ENCODE measurements at places on chromosomes 5 and 9.

GRCh38 chr9:77987081-77987656 is 44.4 kb downstream of the GNAQ start:
- no peak for DNase-seq

- DNase-seq = no peak
Measured at GRCh38 chr5:7682379-7682778, 168.6 kb downstream of the CFAP90 start.

DNA sequence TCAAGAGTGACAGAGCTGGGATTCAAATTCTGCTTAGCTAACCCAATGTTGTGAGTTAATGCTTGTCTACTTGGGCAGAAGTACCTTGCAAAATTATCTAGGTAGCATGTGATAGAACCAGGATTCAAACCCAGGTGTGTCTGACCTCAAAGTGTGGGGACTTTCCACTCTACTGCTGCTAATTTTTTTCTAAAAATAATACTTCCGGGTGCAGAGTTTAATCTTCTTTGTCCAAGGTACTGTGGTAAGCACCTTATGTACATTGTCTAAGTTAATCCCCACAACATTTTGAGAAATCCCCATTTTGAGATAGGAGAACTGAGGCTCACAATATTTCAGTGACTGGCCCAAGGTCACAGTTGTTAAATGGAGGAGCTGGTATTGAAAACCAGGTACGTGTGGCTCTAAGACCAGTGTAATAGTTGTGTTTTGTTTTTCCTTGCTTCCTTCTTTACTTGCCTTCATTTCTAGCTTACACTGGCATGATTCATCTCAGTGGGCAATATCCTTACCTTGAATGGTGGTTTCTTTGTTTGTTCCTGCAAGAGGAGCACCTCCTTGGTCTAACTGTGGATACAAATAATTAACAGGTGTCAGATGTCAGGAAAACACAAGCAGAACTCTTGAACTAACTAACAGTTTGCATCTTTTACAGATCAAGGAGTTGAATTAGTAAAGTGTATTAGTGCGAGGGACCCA is 7.5 kb downstream of the ALDOB start:
- DNase-seq = no peak

DNA sequence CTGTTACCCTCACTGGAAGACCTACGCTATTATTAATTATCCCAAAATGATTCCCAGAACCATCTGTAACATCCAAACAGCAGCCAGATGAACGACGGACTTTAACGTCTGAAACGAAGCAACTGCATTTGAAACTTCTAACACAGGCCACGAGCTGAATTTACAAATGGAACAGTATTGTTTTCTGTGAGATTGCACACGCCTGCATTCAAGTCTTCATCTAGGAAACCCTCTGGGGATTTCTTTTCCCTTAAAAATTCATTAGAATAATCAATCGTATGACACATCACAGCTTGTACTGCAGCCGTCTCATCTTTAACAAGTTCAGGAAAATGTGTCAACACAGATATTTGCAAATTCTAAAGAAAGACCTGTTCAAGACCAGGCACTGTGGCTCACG is 80.2 kb downstream of the MYO10 start:
- DNase-seq = no peak

- DNase-seq = no peak
Measured at GRCh38 chr5:81601919-81602318, 149.0 kb downstream of the SSBP2 start.

DNA sequence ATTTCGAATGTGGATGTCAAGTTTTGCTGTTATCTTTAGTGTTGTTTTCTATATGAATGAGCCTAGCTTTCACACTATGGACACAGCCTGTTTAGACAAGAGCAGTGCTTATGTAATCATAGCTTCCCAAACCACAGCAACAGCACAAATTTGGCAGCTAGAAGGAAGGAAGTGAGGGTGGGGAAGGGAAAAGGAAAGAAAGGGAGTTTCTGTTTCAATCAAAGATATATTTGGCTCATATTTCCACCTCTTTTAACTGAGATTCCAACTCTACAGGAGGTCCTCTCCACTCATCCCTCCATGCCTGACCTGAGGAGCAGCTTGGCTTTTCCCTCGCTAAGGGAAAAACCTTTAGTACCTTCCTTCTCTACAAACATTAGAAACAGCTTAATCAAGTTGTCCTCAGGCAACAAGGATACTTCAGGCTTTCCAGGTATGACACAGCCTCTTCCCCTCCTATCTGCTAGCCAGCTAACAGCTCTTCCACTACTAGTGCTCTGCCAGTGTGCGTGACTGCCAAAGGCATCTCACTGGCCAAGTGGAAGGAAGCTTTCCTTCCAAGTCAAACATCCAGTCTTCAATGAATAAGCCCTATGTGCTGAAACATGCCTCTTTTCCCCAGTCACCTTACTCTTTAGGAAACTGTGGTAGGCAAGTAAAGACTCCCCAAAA is 268.6 kb upstream of the PTGER4 start:
- no peak for DNase-seq

- no peak for DNase-seq
Measured at GRCh38 chr5:43839218-43839617, 236.2 kb downstream of the NNT start.

GRCh38 chr9:114112778-114113584 is 13.9 kb upstream of the KIF12 start:
- DNase-seq = no peak

GRCh38 chr5:37055383-37055990 is 178.9 kb downstream of the NIPBL start:
- no peak for DNase-seq

DNA sequence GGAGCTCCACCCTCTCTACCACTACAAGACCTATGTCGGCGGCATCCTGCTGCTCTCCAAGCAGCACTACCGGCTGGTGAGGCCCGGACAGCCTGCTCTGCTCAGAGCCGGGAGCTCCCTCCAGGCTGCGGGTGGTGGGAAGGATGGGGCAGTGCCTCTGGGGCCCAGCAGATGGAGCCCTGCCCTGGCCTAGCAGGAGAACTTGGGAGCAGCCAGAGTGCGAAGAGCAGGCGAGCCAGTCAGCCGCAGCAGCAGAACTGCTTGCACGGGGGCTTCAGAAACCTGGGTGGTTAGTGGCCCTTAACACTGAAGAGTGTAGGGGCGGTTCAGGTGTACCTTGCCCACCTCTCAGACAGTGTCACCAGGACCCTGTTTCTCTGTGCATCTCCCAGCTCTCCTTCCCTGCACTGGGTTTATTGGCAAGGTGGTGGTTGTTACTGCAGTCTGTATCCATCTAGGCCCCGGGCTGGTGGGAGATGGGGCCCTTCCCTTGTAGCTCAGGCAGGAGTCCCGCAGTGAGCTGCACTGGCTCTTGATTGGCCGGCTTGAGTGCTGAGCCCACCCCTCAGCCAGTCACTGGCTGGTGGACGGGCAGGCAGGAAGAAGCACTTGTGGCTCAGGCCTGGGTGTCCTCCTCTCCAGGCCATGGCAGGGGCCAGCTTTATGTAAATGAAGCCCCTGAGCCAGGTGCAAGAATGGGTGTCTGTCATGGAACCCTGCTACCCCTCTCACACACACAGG is 7.7 kb downstream of the B4GALT7 start:
- DNase-seq = peak; percentile 71

GRCh38 chr5:16574789-16575721 is 41.7 kb downstream of the RETREG1 start:
- no peak for DNase-seq

GRCh38 chr9:31697956-31698355 is 686.5 kb upstream of the ACO1 start:
- no peak for DNase-seq

- DNase-seq = no peak
Measured at GRCh38 chr5:116303340-116303739, 218.5 kb downstream of the COMMD10 start.

DNA sequence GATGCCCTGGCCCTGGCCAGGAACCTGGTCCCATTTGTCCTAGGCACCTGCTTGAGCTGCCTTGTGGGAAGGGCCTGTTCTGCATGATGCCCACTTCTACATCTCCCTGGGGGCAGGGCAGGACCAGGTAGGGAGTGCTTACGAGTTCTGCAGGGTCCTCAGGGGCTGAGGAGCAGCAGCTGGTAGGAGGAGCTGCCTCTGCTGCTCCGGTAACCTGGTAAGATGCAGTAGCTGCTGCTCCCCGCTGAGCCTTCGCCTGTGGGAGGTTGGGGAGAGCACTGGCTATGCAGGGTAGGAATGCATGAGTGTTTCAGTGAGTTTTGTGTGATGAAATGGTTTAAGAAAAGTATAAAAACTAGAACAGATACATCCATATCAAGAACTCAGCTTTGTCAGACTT is 13.6 kb downstream of the LRRC8A start:
- DNase-seq = no peak

DNA sequence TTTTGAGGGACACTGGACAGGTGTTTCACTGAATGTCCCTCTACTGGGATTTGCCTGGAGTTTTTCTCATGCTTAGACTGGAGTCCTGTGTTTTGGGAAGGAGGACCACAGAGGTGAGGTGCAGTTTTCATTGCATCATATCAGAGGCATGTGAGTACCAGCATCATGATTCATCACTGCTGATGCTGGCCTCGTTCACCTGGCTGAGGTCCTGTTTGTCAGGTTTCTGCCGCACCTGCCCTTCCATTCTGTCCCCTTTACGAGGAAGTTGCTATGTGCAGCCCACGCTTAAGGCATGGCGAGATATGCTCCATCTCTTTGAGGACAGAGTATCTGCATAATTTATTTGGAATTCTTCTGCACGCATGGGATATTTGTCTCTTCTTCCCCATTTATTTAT is 162.1 kb downstream of the TENT4A start:
- no peak for DNase-seq

- DNase-seq = no peak
Measured at GRCh38 chr5:143985832-143986515, 174.0 kb downstream of the HMHB1 start.

GRCh38 chr5:33273985-33274384 is 166.8 kb upstream of the TARS1 start:
- DNase-seq = no peak

GRCh38 chr9:131001021-131001420 is 8.0 kb upstream of the LAMC3 start:
- DNase-seq = no peak

DNA sequence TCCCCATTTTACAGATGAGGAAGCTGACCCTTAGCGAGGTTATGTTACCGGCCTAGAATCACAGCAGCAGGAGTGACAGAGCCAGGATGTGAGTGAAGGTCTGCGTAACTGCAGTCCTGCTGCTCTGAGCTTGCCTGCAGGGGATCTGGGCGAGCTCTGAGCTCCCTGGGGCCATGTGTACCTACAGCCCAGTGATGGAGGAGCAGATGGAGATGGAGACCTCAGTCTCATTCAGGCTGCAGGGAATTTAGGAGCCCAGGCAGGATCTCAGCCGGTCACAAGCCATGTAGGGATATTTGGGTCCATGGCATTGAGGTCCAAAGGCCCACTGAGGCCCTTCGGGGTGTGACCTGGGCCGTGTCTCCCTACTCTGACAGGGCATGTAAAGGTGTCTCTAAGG is 170.6 kb downstream of the CACNA1B start:
- no peak for DNase-seq

DNA sequence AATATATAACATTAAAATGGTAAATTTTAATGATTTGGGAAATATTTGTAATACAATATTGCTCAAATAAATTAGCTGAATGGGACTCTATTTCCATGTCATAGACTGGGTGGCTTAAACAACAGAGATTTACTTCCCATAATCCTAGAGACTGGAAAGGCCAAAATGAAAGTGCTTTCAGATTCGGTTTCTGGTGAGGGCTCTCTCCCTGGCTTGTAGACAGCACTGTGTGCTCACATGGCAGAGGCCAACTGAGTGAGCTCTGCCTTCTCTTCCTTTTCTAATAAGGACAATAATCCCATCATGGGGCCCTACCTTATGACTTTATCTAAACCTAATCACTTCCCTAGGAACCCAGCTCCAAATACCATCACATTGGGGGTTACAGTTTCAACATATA is 196.2 kb downstream of the MARCHF11 start:
- DNase-seq = no peak
